DND-41 (cell line): ENCODE measurements at places on chromosomes 11 and 22.

GRCh38 chr11:126716456-126717083 is 284.0 kb downstream of the KIRREL3 start:
- peak; percentile 65 for DNase-seq

DNA sequence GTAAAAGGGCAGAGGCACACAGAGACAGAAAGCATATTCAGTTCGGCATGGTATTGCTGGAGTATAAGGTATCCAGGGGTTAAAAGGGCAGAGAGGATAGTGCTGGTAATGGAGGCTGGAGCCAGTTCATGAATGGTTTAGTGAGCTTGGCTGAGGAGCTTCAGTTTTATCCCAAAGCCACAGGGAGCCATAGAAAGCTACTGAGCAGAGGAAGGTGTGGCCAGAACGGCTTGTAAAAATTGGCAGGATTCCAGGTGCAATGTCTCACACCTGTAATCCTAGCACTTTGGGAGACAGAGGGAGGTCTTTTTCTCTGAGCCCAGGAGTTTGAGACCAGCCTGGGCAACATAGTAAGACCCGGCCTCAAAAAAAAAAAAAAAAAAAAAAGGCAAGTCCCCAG is 186.1 kb downstream of the MYO18B start:
- no peak for DNase-seq

DNA sequence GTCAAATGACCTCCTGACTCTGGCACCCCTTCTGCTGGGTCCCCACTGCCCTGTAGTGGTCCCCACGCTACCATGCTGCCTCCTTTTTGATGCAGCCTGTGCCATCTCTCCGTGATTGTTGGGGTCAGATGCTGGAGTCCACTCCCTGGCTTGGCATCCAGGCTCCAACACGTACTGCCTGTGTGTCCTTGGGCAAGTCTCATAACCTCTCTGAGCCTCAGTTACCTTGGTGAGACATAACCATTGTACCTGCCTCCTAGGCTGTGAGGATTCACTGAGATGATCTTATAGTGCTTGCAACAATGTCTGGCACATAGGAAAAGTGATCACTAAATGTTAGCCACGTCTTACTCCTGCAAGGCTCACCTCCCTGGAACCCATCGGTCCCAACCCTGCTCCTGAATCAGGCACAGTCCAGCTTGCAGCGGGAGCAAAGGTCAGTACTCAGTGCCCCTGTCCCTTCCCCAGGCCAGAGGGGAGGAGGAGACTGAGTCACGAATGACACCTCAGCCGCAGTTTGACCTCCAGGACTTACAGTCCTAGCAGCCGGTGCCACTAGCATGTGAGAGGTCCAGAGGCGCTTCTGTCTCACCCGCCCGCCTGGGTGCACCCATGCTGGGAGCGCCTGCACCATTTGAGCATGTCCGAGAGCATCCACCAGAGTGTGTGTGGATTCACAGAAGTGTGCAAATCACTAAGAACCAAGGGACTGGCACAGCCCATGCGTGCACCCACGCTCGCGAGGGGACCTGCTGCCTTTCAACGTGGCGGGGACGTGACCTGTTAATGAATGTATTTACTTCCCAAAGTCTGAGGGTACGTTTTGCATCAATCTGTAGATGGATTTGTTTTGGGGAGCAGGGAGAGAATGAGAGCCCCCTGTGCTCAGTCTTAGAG is 3.0 kb upstream of the APOA4 start:
- DNase-seq: no peak

GRCh38 chr22:22068657-22069056 is 86.1 kb upstream of the TOP3B start:
- DNase-seq: no peak

DNA sequence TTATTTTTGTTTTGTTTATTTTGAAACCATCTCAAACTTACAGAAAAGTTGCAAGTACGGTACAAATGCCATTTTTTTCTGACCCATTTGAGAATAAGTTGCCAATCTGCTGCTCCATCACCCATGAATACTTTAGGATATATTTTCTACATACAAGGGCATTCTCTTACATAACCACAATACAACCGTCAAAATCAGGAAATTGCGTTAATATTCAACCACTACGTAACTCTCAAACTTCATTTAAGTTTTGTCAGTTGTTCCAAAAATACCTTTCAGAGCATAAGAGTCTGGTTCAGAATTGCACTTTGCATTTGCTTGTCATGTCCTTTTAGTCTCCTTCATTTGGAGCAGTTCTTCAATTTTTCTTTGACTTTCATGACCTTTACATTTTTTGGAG is 194.3 kb upstream of the BDNF start:
- DNase-seq: no peak

GRCh38 chr11:70590356-70590991 is 192.1 kb downstream of the CTTN start:
- DNase-seq: peak; percentile 69

GRCh38 chr11:70733327-70734325 is 335.3 kb downstream of the CTTN start:
- DNase-seq: no peak

DNA sequence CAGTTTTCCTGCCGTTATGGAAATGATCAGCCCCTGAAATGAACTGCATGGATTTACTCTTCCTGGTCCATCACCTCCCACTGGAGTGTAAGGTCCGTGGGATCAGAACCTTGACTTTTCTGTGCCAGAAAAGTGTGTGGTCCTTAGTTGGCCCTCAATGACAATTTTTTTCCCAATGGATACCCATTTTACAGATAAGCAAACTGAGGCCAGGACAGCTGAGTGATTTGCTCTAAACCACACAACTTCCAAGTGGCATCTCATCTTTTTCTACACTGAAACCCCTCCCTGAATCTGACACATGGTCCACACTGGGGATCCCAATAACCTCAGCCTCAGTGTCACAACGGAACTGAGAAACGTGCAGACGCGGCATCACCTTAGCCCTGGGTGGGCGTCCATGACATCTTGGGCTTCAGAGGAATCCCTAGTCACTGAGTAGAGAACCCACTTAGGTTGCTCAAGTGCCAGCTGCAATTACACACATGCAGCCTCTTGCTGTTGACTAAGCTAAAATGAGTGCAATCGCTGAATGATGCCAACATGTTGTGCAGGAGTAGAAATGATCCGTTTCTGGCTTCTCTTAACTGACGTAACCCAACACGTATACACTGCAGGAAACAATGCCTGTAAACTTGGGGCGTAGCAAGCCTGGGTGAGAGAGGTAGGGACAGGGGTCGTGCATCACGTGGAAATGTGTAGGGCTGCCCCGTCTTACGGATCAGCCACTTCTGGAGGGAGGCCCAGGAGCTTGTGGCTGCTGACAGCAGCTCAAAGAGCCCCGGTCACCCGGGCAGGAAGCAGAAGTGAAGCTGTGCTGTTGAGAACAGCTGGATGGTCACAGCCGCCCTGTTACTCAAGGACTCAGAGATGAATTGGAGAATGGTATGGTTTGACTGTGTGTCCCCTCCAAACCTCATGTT is 136.3 kb downstream of the SHANK2 start:
- no peak for DNase-seq

DNA sequence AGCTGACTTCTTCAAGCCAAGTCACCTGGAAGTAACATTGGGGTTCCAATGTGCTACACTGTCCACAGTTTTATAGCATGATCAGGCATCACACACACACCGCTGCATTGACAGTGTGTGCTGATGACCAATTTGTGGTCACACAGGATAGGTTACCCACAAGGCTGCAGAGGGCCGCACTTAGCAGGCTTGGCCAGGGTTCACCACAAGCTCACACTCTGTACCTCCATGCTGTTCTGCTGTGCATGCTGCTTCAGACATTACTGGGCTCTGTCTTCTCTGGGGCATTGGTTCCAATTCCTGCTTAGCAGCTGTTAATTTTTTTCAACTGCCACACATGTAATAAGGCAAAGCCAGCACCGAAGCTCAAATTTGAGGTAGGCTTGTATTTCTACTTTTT is 11.0 kb upstream of the NRIP3 start:
- DNase-seq: no peak

GRCh38 chr11:67267188-67268080 is 1.2 kb downstream of the GRK2 start:
- peak; percentile 55 for DNase-seq

GRCh38 chr11:117691516-117691915 is 105.5 kb downstream of the DSCAML1 start:
- no peak for DNase-seq

GRCh38 chr22:49996518-49997250 is 15.9 kb downstream of the IL17REL start:
- DNase-seq: no peak

GRCh38 chr11:115134926-115135325 is 369.3 kb downstream of the CADM1 start:
- DNase-seq: no peak

DNA sequence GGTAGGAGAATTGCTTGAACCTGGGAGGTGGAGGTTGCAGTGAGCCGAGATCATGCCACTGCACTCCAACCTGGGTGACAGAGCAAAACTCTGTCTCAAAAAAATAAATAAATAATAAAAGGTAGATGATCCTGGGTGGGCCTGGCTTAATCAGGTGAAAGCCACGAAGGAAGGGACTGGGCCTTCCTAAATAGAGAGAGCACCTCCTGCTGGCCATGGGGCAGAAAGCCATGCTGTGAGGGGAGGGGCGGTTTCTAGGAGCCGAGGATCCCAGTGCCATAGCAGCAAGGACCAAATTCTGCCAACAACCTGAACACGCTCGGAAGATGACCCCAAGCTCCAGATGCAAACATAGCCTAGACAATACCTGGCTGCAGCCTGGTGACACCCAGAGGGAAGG is 24.5 kb upstream of the DGKZ start:
- no peak for DNase-seq

DNA sequence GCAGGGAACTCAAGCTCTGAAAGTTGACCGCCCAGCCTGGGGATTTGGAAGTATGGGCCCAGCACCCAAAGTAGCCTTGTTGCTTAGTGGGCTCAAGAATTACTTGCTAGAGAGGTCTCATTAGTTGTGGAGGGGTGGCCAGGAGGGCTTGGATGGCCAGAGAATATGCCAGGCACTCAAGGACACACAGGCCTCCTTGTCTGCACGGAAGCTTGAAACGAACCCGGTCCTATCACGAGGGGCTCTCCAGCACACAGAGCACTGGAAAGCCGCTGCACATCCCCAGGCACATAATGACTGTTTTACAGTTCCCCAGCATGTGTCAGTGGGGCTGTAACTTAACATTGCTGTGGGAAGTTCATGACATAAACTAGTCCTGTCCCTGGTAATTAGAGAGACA is 55.9 kb downstream of the NAT10 start:
- no peak for DNase-seq

- no peak for DNase-seq
Measured at GRCh38 chr11:86575927-86576326, 96.5 kb downstream of the ME3 start.

- no peak for DNase-seq
Measured at GRCh38 chr11:3906166-3906565, 50.7 kb downstream of the STIM1 start.

DNA sequence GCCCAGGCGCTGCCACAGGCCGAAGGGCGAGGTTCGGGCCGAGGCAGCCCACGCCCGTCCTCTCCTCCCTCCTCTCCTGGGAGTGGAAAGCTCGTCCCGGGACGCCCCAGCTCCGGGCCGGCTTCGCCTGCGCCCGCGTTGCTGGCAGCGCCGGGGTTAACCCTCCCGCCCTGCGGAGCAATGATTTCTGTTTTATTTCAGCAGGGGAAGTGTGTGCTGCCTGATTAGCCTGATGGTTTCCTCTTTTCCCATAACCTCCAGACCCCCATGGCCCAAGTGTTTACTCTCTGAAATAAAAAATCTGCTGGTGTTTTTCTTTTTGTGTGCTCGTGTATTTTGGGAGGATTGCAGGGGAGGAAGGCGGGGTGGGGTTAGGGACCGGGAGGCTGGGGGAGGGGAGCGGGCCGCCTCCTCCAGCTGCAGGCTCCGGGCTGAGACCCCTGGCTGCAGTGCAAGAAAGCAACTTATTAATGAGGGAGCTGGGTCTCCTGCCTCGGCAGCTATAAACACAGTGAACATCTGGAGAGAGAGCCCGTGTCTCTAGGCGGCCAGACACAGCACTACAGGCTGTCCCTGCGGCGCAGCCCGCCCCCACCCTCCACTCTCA is 38.6 kb downstream of the ETS1 start:
- DNase-seq: no peak

GRCh38 chr22:30864441-30865420 is 103.8 kb downstream of the MORC2 start:
- no peak for DNase-seq

DNA sequence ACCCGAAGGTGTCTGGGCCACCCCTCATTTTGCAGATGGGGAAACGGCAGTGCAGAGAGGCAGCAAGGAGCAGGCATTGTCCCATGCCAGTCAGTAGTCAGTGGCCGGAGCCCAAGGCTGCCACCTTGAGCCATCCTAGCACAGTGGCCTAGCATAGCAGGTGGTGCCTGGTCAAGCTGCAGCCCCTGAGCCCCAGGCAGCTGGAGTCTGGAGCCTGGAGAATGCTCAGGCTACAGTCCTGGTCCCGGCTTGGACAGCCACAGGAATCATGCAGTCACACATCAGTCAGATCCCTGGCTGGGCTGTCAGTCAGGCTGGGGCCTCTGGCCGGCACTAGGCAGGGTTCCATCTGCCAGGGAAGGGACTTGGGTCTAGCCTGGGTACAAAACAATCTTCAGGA is 18.6 kb downstream of the KCNC1 start:
- DNase-seq: no peak

GRCh38 chr11:45365961-45366618 is 79.9 kb upstream of the SYT13 start:
- DNase-seq: no peak

GRCh38 chr22:23075525-23076216 is 5.4 kb downstream of the GNAZ start:
- DNase-seq: no peak

DNA sequence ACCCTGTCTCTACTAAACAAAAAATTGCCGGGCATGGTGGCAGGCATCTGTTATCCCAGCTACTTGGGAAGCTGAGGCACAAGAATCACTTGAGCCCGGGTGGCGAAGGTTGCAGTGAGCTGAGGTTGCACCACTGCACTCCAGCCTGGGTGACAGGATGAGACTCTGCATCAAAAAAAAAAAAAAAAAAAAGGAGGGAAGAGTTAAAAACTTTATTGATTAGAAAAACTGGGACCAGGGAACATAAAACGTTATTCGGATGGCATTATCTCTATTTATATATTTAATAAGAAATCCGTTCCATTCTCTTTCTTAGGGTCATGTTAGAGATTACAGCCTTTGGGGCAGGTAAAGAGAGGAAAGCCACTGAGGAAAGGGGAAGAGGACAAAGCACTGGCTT is 197.5 kb downstream of the BCR start:
- no peak for DNase-seq

DNA sequence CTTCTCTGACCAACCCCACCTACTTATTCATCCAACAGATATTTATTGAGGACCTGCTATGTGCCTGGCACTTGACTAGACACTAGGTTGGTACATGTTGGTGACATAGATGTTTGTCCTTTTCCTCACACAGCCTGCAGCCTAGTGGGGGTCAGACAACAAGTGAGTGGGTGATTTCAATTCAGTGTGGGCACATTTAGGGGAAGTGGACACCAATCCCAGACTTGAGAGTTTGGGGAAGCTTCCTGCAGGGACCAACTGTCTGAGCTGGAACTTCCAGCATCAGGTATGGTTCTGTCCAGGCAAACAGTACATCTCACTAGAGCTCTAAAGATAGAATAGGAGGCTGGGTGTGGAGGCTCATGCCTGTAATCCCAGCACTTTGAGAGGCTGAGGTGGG is 5.8 kb upstream of the BCL9L start:
- DNase-seq: no peak
